NCI-H226 (cell line): ENCODE measurements at places on chromosomes 5 and 9.

DNA sequence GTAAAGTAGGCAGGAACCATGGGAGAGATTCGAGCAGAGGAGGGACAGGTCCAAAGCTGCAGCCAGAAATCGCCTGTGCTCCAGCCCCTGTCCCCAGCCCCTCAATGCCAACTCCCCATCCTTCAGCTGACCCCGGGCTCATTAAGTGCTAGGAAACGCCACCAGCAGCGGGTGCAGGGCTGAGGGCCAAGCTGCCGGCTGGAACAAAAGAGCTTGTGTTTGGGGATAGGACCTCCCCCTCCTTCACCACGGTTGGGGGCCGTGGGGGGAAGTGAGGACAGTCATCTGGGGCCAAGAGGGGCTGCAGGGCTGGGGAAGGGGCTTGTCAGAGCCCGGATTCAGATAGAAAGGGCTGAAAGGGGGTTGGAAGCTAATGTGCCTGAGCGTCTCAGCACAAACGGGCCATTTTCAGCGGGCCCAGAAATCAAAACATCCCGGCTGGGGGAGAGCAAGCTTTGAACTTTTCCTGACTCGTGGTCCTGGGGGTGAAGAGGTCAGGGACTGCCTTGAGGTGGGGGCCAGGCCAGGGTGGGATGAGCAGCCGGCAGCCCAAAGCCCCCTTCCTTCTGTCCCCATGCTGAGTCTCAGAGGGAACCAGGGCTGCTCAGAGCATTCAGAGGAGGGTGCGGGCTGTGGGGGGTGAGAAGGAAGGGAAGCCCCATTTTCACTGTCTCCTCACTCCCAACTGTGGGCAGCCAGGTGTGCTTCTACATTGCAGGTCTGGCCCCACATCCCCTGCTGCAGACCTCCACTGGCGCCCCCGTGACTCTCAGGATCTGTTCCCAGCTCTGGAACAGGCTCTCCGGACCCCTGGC, 69.4 kb upstream of the DAB2IP start:
- no peak for DNase-seq

GRCh38 chr5:153752890-153753289, 262.4 kb downstream of the GRIA1 start:
- DNase-seq = peak; percentile 4

DNA sequence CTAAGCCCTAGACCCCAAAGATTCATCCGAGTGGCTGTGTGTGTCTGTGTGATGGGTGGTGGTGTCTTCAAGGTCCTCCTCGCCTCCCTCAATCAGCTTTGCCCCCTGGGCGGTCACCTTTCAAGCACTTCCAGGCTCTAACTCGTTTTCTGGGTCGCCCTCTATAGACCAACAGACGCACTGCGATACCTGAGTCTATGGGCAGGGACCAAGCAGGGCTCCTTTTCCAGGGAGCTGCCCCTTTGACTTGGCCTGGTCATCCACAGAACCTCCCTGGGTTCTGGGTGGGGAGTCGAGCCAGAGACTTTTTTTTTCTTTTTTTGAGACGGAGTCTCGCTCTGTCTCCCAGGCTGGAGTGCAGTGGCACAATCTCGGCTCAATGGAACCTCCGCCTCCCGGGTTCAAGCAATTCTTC, 1.1 kb downstream of the SLC27A4 start:
- peak; percentile 62 for DNase-seq

- no peak for DNase-seq
These were observed 48.6 kb downstream of the UGCG start for GRCh38 chr9:111945216-111945615.

DNA sequence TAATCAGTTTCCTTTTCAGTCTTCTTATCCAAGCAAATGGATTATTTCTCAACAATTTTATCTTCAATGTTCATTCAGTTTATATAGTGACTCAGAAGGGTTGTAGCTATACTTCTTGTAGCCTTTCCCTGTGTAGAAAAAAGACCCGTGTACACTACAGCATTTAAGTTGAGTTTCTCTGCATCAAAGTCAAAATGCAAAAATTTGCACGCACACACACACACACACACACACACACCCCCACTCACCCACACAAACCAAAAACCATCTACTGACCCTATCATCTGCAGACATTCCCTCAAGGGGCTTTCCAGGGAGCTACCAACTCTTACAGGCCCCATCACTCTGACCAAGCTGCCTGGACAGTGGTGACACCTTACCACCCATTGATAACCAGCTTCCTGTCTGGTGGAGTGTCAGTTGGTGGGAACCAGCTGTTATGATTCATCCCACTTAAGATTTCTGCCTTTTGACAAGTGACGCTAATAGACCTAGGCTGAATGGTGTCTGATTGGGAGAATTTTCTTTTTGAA, 12.2 kb upstream of the ELL2 start:
- DNase-seq = peak; percentile 38

DNA sequence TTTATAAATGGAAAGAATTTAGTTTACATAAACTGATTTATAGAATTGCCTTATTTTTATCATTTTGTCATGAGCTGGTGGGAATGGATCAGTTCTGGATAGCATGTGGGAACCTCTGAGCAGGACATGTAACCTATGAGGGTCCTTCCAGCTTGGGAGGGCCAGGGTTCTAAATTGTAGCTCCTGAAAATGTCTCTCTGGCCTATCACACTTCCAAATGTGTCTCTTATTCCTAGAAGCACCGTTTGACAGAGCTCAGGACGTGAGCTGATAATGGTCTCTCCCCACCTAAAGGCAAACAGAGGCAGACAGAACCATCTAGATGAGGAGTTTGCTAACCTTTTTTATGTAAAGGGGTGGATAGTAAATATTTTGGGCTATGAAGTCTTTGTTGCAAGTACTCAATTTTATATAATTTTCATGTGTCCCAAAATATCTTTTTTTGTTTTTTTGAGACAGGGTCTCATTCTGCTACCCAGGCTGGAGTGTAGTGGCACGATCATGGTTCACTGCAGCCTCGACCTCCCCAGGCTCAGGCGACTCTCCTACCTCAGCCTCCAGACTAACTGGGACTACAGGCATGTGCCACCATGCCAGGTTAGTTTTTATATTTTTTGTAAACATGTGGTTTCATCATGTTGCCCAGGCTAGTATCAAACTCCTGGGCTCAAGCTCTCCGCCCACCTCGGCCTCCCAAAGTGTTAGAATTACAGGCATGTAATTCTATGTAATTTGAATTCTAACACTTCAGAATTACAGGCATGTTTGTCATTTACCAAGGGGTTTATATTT, 4.0 kb downstream of the TRAF1 start:
- DNase-seq = no peak

DNA sequence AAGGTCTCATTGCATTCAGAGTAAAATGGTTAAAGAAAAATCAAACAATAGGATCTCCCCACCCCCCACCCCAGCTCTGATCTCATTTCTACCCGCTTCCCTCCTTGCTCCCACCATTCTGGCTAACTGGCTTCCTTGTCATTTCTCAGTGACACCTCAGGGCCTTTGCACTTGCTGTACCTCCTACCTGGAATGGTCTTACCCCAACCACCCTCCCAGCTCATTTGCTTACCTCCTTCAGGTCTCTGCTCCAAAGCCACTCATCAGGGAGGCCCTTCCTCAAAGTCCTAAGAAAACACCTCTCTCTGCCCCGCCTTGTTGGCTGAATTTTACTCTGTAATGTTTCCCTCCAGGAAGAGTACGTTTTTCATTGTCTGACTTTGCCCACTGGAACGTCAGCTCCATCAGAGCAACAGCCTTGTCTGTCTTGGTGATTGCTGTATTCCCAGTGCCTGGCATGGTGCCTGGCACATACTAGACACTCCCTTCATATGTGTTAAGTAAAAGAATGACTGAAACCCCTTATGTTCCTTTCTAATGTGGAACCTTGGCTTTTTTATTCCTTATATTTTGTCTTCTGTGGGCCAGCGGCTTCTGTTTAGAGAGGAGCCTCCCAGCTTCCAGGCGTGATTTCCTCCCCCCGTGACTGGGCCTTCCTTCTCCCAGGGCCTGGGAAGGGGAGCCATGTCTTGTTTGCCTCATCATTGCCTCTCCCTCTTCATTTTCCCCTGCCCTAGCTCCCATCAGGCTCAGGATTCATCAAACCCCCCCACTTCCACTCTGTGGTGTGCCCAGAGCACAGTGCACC, 26.9 kb downstream of the NEURL1B start:
- DNase-seq = no peak

DNA sequence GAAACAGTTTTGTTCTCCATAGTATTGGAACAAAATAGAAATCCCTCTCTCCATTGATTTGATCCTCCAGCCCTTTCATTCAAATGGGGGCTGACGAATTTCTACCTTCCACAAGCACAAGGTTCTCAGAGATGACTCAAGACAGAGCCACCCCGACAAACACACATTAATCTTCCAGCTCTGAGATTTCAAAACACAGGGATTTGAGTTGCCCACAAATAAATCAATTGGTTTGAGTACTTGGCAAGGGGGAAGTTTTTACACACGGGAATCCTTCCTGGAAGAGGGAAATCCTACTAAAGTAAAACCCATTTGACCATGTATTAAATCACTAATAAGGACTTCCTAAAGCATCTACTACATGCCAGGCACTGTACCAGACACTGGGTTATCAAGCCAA, 5.4 kb downstream of the ADRA1B start:
- DNase-seq = no peak

DNA sequence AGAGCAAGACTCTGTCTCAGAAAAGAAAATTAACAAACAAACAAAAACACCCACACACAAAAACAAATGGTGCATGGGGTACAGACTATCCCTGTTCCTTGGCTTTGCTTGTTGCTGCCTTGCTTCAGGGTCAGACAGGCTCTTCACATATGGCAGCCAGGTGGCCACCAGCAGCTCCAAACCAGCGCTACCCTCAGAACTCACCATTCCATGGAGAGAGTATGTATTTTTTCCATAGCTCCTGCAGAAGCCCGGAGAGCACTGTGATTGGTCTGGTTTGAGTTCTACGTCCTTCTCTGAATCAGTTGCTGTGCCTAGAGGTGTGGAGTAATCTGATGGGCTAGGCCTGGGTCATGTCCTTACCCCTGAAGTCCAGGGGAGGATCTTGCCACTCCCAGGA, 25.2 kb upstream of the HSPA9 start:
- no peak for DNase-seq

DNA sequence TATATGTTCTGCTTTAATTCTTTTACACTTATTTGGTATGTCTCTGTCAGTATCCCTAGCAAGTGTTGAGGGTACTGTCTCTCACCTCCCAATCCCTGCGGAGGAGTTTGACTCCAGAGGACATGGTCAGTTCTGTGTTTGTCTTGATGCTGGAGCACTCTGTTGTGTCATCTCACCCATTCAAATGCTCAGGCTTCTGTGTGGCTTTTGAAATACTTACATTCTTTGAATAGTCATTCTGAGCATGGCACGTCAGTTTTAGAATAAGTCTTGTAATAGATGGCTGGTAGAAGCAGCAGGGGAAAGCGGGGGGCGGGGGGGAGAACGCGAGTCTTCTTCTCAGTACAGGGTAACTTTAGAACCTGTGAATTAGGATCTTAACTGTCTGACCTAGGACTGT, 12.3 kb downstream of the MAST4 start:
- no peak for DNase-seq

- DNase-seq = peak; percentile 85
These were observed 22.6 kb upstream of the MAMDC2 start for GRCh38 chr9:70020991-70021571.

- DNase-seq = no peak
These were observed 114.9 kb downstream of the MLLT3 start for GRCh38 chr9:20507431-20507830.

DNA sequence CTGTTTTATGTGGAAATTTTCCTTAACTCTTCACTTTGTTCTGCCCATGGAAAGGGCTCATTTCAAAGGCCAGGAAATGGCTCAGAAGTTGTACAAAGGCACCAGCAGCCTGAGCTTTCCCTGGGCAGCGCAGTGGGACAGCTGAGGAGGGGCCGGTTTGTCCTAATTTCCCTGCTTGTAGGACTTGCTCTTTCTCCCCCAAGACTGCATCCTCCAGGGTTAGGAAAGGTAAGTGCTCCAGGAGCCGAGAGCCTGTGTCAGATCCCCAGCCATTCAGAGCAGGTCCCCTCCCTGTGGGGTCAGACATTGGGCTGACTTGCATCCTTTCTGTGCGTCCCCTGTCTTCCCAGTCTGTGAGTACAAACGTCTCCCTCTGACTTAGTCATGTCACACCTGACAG, 43.5 kb downstream of the AGXT2 start:
- DNase-seq = no peak

GRCh38 chr9:98607787-98608186, 100.9 kb downstream of the GABBR2 start:
- peak; percentile 42 for DNase-seq

DNA sequence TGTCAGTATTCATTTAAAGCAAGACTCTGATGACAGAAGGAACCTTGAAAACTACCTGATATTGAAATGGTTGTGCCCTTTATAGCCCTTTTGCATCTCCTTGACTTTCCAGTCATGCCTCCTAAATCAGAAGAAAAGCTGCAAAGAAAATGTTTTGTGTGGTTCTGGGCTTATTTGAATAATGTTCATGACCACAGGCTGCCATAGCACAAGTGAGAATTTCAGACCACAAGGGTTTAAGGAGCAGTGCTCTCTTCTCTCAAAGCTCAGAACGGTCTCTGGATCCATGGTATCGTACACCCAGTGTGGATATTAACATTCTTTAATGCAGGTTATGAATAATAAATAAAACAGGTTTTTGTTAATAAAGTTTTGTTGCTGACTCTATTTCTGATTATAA, 54.2 kb downstream of the GPR107 start:
- DNase-seq = no peak

- DNase-seq = no peak
These were observed 63.4 kb upstream of the ADAMTS2 start for GRCh38 chr5:179408611-179409010.

GRCh38 chr9:108182950-108183381, 672.8 kb downstream of the ACTL7B start:
- no peak for DNase-seq

GRCh38 chr9:9412241-9412640, 1200.6 kb downstream of the PTPRD start:
- no peak for DNase-seq

- no peak for DNase-seq
These were observed 8.1 kb downstream of the PPP3R2 start for GRCh38 chr9:101586651-101587050.

GRCh38 chr5:134091626-134092121, 22.8 kb upstream of the TCF7 start:
- DNase-seq = no peak

- DNase-seq = peak; percentile 77
These were observed 4.5 kb downstream of the NFIB start for GRCh38 chr9:14309403-14309802.
